ENCODE measurements at places on chromosomes 4 and X. TPM values are rescaled to one million over a fixed set of nuclear protein-coding genes. Genes with fewer than 3 reads are reported as not detected.

Gene CXorf65
- total RNA-seq: not detected

Gene SSX4
- not detected for total RNA-seq

Gene SMIM31
- total RNA-seq: not detected

Gene SORCS2
- 1.4 TPM for total RNA-seq

Gene SLC6A14
- total RNA-seq: 0.13 TPM

Gene MAGEC1
- total RNA-seq: not detected

Gene PPAT
- 15.5 TPM for total RNA-seq

Gene SLIT2
- total RNA-seq: 4.0 TPM
